Iris pigment epithelial cell (primary cell): ENCODE measurements at places on chromosomes 4 and X.
A peak's percentile ranks its signal among the peaks of the same experiment; 100 is the strongest.

DNA sequence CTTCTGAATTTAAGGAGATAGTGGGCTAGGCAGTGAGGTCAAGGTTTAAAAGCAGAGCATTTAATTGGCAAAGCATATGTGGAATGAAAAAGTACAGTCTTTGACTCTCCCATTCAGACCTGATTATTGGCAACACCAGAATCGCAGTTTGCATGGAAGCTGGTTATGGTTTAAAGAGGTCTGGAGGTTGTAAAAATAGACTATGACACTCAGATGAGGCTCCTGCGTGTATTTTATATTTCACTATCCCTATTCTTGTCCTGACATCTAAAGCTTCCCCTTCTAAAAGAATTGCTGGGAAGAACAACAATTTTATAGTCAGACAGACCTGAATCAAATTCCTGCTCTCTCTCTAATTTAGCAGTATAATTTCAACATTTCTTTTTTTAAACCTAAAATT is 302.9 kb downstream of the PCDH7 start:
- no peak for DNase-seq

DNA sequence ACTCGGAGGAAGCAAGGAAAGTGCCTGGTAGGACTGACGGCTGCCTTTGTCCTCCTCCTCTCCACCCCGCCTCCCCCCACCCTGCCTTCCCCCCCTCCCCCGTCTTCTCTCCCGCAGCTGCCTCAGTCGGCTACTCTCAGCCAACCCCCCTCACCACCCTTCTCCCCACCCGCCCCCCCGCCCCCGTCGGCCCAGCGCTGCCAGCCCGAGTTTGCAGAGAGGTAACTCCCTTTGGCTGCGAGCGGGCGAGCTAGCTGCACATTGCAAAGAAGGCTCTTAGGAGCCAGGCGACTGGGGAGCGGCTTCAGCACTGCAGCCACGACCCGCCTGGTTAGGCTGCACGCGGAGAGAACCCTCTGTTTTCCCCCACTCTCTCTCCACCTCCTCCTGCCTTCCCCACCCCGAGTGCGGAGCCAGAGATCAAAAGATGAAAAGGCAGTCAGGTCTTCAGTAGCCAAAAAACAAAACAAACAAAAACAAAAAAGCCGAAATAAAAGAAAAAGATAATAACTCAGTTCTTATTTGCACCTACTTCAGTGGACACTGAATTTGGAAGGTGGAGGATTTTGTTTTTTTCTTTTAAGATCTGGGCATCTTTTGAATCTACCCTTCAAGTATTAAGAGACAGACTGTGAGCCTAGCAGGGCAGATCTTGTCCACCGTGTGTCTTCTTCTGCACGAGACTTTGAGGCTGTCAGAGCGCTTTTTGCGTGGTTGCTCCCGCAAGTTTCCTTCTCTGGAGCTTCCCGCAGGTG is 637 bp downstream of the AR start:
- DNase-seq = peak; percentile 4

DNA sequence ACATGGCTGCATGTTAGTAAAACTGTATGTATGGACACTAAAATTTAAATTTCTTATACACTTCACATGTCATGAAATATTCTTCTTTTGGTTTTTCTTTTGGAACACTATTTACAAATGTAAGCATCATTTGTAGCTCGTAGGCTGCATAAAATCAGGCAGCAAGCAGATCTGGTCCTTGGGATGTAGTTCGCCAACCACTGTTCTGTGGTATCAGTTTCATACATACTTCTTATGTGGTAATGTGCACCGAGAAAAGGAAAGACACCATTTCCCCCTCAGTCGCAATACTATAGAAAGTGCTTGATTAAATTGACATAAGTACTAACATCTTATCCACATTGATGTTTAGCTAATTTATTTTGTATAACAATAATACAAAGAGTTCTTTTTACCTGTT is 274.4 kb upstream of the VCX start:
- no peak for DNase-seq

DNA sequence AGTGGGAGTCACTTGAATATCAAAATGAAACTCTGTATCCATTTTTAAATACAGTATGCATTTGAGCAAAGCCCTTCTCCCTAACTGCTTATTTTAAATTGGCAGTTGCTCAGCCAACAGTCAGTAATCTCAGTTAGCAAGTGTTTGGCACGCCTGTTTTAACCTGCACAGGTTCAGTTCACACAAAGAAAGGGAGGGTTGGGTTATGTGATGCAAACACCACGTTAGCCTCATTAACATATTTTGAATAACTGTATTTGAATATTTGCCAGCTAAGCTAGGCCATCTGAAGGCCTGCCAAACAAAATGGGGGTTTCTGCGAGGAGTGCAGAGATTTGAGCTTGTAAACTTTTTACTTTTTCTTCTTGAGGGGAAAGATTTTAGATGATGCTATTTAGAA is 19.8 kb downstream of the GAB1 start:
- DNase-seq = no peak

GRCh38 chrX:100328351-100328750 is 81.7 kb downstream of the PCDH19 start:
- DNase-seq = no peak

DNA sequence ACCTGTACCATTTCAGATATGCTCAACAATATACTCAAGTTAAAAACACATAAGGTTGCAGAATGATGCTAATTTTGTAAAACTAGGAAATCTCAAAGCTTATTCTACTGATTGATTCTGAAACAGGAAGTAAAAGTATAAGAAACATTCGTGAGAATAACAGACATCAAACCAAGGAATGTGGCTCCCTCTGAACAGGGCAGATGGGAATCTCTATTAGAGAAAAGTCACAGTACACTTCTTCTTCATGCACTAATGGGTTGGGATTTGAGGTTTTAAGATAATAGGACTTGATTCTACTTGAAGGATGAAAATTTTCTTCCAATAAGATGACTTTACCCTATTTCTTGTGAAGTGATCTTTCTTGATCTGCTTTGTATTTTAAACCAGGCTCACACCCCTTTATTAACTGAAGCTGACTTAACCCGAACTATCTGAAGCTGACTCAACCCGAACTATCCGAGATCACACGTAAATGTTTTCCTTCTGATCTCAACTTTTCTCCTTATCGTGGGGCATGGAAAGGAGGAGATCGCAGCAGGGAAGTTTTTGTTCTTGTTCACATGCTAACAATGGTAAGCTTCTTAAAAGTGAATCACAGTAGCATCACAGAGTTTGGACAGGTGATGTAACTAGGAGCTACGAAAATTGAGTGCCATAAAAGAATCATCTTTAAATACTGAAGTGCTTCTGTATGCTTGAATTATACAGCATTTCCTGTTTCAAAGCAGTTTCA is 363.1 kb upstream of the ZFP42 start:
- peak; percentile 52 for DNase-seq

GRCh38 chr4:168309781-168310180 is 8.8 kb downstream of the DDX60 start:
- DNase-seq = peak; percentile 28

DNA sequence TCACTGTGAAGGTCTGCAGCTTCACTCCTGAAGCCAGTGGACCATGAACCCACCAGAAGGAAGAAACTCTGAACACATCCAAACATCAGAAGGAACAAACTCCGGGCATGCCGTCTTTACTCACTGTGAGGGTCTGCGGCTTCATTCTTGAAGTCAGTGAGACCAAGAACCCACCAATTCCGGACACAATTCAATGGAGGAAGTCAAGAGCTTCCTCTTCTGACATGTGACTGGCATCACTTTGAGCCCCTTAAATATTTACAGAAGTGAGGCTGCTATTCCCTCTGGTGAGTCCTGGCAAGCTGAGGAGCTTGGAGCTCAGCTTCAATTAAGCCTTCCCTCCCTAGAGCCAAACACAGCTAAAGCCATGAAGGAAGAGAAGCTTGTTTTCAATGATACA is 103.5 kb upstream of the SRD5A3 start:
- DNase-seq = no peak

DNA sequence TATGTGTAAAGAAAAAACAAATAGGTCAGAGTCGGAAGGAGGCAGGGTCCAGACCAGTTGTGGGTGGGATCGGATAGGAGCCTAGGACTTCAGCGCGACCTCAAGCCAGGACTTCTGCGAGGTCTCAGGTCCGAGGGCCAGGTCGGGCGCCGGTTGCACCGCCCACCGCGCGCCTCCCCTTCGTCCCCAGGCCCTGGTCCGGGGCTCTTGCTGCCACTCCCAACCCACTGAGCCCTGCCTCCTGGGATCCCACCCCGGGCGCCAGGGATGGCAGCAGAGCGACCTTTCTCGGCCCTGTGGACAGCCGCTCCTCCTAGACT is 12.3 kb downstream of the PITX2 start:
- peak; percentile 44 for DNase-seq

GRCh38 chr4:8276358-8277240 is 7.0 kb downstream of the HTRA3 start:
- peak; percentile 44 for DNase-seq

DNA sequence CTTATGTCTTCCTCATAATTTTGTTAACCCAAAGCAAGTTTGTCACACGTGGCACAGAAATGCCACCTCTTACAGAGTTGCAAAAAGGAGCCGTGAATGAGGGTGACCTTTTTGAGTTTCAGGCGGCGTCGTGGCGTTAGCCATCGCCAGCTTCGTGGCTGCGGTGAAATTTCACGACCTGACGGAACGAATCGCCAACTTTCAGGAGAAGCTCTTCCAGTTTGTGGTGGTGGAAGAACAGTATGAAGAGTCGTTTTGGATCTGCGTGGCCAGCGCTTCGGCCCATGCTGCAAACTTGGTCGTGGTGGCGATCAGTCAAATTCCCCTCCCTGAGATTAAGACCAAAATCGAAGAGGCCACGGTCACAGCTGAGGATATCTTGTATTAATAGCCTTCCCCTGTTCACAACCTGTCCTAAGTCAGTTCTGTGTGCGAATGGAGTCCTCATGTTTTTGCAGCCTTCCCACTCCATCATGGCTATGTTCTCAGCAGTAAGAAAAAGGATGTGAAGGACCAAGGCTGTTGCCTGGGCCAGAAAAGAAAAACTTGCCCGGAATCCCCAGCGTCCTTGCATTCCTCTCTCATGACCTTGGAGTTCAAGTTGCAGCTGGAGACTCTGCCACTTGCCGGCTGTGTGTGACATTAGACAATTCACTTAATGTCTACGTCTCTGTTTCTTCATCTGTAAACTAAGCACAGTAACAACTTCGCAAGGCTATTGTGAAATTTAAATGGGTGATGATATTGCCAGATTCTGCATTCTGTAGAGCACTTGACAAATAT is 11.9 kb downstream of the CLRN2 start:
- no peak for DNase-seq

DNA sequence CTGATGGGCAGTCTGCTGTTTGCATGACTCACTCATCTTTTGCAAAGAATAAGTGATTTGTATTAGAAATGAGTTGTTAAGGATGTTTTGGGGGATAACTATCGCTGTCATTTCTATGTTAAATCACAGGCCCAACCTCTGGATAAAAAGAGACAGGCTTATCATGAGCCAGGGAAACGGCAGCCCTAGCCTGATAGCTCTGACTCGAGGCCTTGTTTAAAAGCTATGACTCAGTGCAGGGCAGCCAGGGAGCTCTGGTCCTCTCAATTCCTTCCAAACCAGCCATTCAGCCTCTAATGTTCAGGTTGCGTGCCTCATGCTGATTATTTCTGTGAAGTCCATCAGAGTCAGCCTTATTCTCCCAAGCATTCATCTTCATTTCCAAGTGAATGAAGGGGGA is 305.9 kb upstream of the HAND2 start:
- DNase-seq = peak; percentile 75

- DNase-seq = no peak
Observed at GRCh38 chr4:87003266-87003665, 68.5 kb downstream of the AFF1 start.

DNA sequence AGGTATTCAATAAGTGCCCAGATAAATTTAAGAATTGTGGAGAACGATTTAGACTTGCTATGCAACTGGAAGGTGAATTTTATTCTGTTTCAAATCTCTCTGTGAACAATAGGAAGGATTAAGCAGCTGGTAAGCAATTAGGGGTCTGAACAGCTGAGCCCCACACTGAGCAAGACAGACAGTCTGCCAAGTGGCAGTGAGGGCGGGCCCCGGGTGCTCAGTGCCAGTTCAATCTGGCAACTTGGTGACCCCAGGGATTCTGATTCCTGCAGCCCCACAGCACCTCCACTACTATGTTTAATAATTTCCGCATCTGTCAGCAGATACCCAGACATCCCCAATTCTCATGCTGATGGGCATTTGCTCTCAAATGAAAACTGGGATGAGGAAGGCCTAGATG is 317.3 kb downstream of the PPP1R2C start:
- no peak for DNase-seq

GRCh38 chr4:476501-476900 is 22.5 kb downstream of the ZNF721 start:
- DNase-seq = peak; percentile 77

DNA sequence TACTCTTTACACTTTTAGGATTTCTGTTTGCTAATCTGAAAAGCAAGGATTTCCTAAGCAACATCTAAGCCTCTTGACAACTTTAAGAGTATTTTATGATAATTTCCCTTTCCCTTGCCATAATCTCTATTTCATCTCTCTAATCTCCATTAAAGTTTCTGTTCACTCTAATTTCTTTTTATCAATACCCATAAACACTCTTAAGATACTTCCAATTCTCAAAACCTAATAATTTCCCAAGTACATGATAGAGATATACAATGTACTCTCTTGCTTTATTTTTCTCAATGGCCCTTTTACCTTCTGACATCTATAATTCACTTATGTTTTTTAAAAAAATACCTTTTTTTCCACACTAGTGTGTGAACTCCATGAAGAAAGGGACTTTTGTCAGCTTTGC is 26.8 kb downstream of the DAPP1 start:
- DNase-seq = no peak

DNA sequence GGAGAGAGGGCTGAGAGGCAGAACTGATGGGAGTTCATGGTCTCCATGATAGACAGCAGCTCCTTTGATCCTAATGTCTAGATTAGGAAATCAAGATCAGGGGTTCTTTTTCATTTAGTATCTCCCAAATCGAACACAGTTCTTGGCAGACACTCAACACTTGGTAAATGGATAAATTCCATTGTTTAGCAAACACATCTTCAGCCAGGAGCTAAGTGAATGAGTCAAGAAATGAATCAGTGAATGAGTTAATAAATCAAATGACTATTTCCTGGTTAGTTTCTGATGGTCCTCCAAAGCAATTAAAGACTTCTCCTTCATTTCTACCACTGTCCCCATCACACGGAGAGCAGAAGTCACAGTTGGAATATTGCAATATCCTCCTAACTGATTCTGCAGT is 120.0 kb upstream of the SHISA3 start:
- DNase-seq = no peak

- peak; percentile 89 for DNase-seq
Observed at GRCh38 chr4:169410839-169411770, 140.3 kb upstream of the SH3RF1 start.

- DNase-seq = peak; percentile 11
Observed at GRCh38 chr4:25313201-25313895, 774 bp downstream of the ZCCHC4 start.

DNA sequence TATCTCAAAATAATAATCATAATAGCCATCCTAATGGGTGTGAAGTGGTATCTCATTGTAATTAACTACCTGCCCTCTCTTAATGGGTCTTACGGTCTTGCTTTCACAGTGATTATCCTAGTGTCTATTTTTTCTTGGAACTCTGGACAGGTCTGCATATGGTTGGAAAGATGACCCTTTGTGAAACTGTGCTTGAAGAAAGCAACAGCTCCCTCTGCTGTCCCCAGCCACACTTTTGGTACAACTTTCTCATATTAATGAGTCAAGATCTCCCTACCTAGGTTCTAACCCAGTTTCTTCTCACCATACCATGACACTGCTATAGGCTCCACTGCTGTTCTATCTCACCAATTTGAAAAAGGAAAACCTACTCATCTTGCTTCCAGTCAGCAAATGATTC is 2.4 kb downstream of the TFDP3 start:
- peak; percentile 41 for DNase-seq

- DNase-seq = no peak
Observed at GRCh38 chr4:97139791-97140190, 1003.5 kb downstream of the STPG2 start.

- no peak for DNase-seq
Observed at GRCh38 chrX:82961129-82961528, 547.0 kb upstream of the POU3F4 start.
